Right ventricle myocardium inferior (tissue), 1 donor: ENCODE measurements at places on chromosomes 2 and 18. TPM values are rescaled to one million over a fixed set of nuclear protein-coding genes. Genes with fewer than 3 reads are reported as not detected.

GRCh38 chr18:38751898-38752297 is 1186.3 kb upstream of the CELF4 start:
- no peak for DNase-seq

DNA sequence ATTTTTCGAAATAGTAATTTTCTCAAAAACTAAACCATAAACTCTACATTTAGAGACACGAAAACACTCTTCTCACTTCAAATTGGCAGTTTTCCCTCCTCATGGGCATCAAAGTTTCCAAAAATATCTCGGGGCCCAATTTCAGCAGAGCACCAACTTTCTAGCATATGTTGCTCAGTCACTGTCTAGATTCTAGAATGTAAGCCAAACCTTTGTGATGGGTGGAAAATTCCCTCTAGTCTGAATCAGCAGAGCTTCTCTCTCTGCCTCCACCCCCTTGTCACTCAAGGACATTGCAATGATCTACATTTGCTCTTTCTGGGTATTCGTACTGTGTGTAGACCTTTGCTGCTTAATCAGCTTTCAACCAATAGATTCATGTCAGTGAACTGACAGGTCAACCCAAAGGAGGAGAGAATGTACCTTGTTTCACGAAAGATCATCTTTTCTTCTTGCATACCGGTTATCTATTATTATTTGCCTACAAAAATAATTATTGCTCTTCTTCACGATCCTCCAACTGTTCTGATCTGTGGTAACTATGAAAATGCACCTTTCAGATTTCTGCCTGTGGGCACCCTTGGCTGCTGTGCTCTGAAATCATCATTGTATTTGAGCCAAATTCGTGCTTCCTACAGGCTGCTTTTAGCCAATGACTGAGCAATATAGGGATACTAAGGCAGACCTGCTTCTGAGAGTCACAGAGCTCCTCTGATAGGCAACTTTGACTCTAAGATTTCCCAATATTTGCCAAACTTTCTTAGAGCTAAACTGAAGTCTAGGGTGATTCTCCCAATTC is 38.7 kb upstream of the GLS start:
- DNase-seq, result no peak

GRCh38 chr2:73436019-73436418 is 50.4 kb downstream of the ALMS1 start:
- DNase-seq, result no peak

DNA sequence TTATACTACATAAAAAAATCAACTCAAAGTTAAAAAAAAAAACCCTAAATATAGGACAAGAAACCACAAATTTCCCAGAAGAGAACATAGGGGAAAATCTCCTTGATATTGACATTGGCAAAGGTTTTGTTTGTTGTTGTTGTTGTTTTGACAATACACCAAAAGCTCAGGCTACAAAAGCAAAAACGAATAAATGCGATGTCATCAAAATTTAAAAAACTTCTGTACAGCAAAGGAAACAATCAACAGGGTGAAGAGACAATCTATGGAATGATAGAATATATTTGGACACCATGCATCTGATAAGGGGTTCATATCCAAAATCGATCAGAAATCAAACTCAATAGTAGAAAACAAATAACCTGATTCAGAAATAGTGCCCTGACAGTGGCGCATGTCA is 65.0 kb upstream of the L3MBTL4 start:
- DNase-seq, result no peak

DNA sequence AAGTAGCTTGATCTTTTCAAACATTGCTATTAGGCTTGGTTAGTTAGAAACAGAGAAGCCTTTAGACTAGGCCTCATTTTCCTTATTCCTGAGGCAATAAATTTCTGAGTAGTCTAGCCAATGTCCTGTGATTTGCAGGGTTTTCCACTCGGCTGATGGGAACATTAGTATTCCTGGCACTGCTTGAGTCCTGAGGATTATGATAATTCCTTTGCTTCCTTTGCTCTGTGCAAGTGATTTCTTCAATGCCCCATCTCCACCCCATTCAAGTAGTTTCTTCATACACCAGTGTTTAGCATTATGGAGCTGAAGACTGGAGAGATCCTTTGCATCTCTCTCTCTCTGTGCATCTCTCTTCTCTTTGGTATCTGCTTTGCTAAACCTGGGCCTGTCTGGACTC is 14.3 kb upstream of the SLC4A10 start:
- no peak for DNase-seq

- no peak for DNase-seq
Observed at GRCh38 chr2:53490659-53491058, 276.9 kb upstream of the CHAC2 start.

- no peak for DNase-seq
Observed at GRCh38 chr2:12320027-12320734, 396.6 kb upstream of the TRIB2 start.

DNA sequence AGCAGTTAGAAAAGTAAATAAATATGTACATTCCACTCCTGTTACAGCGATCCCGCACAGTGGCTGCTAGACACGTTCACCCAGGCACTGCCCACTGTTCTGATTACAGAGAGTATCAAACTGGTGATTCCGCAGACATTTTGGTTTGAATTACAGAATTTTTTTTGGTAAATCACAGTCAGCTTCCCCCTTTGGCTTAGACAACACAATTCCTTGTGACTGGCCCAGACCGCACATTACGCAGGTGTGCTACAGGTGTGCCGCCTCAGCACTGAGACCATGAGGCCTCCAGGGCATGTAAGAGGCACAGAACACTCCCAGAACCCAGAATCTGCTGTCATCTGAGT is 112.3 kb downstream of the PXDN start:
- DNase-seq, result no peak

DNA sequence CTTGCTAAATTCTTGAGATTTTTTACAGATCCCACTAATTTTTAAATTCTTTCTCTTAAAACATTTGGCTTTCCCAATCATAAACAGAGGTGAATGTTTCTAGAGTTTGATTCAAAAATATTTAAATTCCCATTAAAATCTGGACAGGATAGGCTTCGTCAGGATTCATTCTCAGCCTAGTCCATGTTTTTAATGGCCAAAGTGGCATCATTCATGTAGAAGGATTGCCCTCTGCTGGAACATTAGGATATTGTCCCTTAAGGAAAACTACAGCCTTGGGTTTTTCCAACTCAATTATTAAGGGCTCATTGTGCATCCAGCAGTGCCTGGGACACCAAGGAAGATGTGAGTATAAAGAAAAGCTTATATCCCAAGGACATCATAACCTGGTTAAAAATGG is 71.7 kb downstream of the TPGS2 start:
- no peak for DNase-seq

GRCh38 chr2:97951155-97951680 is 44.5 kb downstream of the TMEM131 start:
- DNase-seq, result no peak

DNA sequence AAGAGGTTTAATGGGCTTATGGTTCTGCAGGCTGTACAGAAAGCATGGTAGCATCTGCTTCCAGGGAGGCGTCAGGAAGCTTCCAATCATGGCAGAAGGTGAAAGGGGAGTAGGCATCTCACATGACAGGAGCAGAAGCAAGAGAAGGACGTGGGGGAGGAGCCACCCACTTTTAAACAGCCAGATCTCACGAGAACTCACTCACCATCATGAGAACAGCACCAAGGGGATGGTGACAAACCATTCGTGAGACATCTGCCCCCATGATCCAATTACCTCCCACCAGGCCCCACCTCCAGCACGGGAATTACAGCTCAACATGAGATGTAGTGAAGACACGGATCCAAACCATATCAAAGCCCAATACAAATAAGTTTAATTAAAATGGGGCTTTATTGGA is 113.8 kb downstream of the ATL2 start:
- no peak for DNase-seq

DNA sequence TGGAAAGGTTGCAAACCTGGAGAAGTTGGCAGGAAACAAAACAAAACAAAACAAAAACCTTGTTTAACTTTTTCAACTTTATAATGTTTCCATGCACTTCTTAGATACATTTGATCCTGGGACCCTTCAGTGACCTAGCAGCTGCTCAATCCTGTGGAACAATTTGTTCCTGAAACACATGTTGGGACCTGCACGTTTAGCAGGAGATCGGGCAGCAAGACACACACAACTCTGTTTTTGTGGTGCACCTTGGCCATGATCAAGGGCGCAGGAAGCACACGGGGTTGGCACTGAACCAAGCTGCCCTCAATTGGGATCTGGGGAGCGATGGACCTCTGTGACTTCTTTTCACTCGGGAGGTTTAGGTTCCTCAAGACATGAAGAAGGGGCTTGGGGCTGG is 268.7 kb downstream of the LOXHD1 start:
- DNase-seq, result no peak

DNA sequence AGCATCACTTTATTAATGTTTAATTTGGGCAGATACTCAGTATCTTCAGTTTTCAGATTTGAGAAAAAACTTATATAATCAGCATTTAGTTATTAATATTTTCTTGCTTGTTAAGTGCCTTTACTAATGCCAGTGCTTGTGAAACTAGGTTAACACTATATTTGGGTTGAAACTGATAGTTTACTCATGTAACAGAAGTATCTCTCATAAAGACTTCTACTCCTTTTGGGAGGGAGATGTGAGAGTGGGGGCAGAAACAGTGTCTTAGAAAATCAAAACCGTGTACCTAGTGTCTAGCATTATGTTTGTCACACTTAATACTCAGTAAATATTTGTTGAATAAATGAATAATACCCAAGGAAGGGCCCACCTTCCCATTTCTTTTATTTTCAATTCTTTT is 129.5 kb downstream of the MSTN start:
- no peak for DNase-seq

DNA sequence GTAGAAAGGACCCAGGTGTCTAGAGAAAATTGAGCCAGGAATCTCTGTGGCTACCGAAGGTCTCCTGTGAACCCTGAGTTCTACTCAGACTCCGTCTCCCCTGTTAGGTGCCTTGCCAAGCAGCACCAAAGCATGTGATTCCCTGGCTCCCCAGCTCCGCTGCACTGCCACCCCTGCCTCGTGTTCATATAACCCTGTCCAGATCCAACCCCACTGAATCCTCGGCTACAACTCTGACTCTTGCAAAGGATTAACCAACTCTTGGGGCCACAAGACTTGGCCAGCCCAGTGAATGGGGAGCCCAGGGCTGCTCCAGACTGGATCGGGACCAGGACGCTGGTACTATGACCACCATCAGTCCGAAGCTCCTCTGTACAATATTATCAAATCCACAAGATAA is 37.3 kb upstream of the ACAA2 start:
- no peak for DNase-seq

DNA sequence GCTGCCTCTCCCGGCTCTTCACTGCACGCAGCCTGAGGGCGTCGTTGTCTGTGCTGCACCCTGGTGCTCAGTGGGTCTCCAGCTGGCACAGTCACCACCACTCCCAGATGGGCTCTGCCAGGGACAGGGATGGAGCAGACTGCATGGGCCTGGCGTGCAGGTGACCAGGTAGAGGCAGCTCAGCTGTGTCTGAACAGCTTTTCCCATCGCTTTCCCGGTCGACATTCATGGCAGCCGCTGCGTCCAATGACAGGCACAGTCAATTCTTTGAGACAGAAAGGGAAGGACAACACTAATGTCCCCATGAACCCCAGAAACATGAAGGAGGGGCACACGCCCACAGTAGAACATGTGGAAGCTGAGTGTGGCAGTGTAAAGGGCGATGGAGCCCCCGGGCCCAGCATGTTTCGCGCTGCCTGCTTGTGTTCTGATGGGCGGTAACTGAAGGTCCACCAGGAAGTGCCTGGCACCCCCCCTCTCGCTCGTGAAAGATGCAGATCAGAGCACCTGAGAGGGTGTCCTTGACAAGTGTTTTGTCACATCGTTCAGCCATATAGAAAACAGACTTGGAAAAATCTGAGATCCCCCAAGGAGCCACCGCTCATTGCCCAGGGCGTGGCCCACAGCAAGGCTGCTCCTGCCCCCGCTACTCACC is 122.4 kb downstream of the NFATC1 start:
- no peak for DNase-seq

- no peak for DNase-seq
Observed at GRCh38 chr2:67130531-67131256, 266.4 kb upstream of the ETAA1 start.

DNA sequence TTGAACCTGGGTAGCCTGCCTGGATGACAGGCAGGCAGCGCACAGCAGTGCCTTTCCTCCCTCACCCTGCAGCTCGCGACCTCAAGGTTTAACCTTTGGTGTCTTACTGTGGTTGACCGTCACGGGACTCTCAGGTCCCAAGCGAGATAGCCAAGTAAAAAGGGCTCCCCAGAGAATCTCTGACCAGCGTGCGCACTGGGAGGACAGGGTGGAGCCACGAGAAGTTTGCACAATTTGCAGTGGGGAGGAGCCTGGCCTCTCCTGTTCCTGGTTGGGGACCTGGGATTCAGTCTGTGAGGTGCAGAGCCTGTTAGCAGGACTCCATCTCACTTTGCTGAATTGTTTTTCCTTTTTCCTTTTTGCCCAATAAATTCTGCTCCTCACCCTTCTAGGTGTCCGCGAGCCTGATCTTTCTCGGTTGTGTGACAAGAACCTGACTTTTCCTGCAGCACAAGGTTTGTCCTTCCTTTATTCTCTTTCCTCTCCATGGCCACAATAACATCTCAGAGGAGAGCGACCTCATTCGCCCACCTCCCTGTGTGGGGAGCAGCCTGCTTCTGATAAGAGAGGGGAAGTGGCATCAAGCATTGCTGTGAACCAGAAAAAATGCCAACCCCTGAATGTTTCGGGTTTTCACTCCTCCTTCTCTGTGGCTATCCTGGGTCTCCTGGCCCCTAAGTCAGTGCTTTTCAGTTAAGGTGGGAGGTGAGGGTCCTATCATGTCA is 36.2 kb downstream of the POU3F3 start:
- DNase-seq, result no peak

GRCh38 chr2:222214885-222215284 is 83.9 kb downstream of the PAX3 start:
- DNase-seq, result no peak

GRCh38 chr18:8661754-8662559 is 43.4 kb upstream of the MTCL1 start:
- no peak for DNase-seq

GRCh38 chr2:30561349-30561748 is 114.3 kb downstream of the LCLAT1 start:
- no peak for DNase-seq

The OSBPL1A gene
- total RNA-seq, result 78.9 TPM

The PGAP1 gene
- total RNA-seq, result 5.2 TPM

The NGEF gene
- 0.51 TPM for total RNA-seq

The TLX2 gene
- not detected for total RNA-seq

The DSG1 gene
- 0.68 TPM for total RNA-seq

The WNT6 gene
- total RNA-seq, result 2.1 TPM

The GALR1 gene
- not detected for total RNA-seq

The BOLL gene
- total RNA-seq, result not detected

The SDC1 gene
- total RNA-seq, result 0.68 TPM

The TUBA3E gene
- 80.0 TPM for total RNA-seq

The CXCR2 gene
- total RNA-seq, result 1.5 TPM

The ACVR1 gene
- total RNA-seq, result 25.3 TPM

The TBC1D8 gene
- 37.9 TPM for total RNA-seq

The SOCS6 gene
- 21.8 TPM for total RNA-seq

The CDH2 gene
- total RNA-seq, result 293 TPM

The KCNJ3 gene
- 2.6 TPM for total RNA-seq

The GNAL gene
- total RNA-seq, result 5.1 TPM
